Activated naive CD8-positive, alpha-beta T cell treated with anti-CD3 and anti-CD28 coated beads, Interleukin-2, amount 10 ng/mL, durations not matched to agents 7 days and 5 days (primary cell): ENCODE measurements at places on chromosomes 3 and 15. TPM values are rescaled to one million over a fixed set of nuclear protein-coding genes. Genes with fewer than 3 reads are reported as not detected.

Gene WWTR1
- total RNA-seq: 0.79 TPM

Gene ABHD5
- 10.5 TPM for total RNA-seq

Gene SPATA12
- total RNA-seq: not detected

Gene FBXO45
- total RNA-seq: 13.0 TPM

Gene PLA1A
- total RNA-seq: 0.19 TPM
